ENCODE measurements at places on chromosomes 12 and 14.

DNA sequence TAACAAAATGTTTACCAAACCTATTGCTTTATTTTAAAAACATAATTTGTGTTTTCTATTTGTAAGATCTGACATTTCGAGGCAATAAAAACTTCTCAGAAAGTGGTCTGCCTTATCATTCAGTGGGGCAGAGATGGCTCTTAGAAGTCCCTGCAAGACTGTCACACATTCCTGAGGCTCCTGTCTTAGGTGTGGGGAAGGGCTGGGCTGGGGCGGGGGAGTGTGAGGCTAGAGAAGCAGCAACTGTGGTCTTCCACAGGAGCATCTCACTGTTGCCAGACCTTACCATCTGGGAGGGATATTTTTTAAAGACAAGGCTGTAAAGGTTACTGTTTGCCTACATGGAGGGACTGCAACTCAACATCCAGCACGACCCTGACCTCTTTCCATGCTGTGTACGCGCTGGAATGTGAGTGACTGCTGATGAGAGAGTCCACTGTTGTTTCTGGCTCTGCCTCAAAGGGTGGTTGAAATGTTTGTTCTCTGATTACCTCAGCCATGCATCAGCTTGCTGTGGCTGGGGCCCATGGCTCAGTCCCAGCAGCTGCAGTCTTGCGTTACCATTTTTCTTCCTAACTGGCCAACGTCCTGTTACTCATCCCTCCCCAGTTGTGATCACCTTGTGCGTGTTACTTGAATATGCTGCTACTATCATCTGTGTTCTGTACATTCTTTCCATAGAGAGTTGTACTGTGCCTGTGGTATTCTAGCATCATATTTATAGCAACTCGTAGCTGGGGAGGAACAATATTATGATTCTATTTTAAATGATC, 12.4 kb downstream of the ERG28 start:
- H3K4me1 ChIP-seq: no peaks in the 10 kb centered on the region
- no peak for DNase-seq
- no peaks in the 10 kb centered on the region for H3K27me3 ChIP-seq
- peaks cover 29% of the 10 kb centered on the region for H3K36me3 ChIP-seq
- peak overlapping the region; percentile 42 for H3K27ac ChIP-seq

DNA sequence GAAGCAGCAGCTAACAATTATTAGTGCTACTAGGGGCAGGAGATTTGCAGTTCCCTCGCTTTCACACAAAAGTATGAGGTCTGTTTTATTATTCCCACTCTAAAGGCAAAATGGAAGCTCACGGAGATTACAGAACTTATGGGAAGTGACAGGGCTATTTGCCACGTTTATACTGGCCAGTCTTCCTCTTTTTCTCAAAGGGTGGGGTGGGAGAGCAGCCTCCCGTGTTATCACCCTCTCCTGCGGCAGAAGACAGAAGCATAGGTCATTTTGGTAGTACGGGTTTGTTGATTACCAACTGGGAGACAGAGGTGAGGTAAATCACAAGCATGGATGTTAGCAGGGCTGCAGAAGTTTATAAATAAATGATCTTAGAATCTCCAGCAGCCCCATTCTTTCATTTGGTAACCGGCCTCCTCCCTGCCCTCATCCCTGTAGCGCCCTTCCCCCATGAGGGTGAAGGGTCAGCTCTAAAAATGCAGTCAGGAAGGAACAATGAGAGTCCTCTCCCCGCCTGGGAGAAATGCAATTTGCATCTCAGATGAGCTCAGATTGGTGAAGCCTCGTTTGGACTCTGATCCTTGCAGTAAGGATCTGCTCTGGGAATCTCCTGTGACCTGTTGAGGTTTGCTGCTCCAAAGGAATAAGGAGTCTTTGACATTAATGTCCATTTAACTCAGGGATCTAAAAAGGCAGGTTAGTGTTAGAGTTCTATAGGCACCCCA, 44.7 kb upstream of the SINHCAF start:
- H3K27ac ChIP-seq: peak overlapping the region; percentile 62
- peak; percentile 12 for DNase-seq
- no peaks in the 10 kb centered on the region for H3K36me3 ChIP-seq

GRCh38 chr12:22340143-22340542, 5.6 kb upstream of the ST8SIA1 start:
- H3K36me3 ChIP-seq: no peaks in the 10 kb centered on the region
- H3K4me3 ChIP-seq: no peak overlapping the region
- H3K4me1 ChIP-seq: no peaks in the 10 kb centered on the region
- H3K27ac ChIP-seq: no peak overlapping the region
- no peaks in the 10 kb centered on the region for H3K27me3 ChIP-seq
- DNase-seq: no peak

- peaks cover 19% of the 10 kb centered on the region for H3K4me1 ChIP-seq
- no peak for DNase-seq
- no peaks in the 10 kb centered on the region for H3K36me3 ChIP-seq
- no peak overlapping the region for H3K4me3 ChIP-seq
- H3K27me3 ChIP-seq: no peaks in the 10 kb centered on the region
- no peak overlapping the region for H3K27ac ChIP-seq
Measured at GRCh38 chr14:31967669-31967975, 109.5 kb upstream of the ARHGAP5 start.

GRCh38 chr14:96184737-96185136, 19.9 kb upstream of the BDKRB2 start:
- no peak for DNase-seq
- H3K27ac ChIP-seq: no peak overlapping the region
- H3K36me3 ChIP-seq: no peaks in the 10 kb centered on the region

- no peak overlapping the region for H3K27ac ChIP-seq
- H3K4me1 ChIP-seq: no peaks in the 10 kb centered on the region
- H3K4me3 ChIP-seq: no peak overlapping the region
- H3K36me3 ChIP-seq: no peaks in the 10 kb centered on the region
Measured at GRCh38 chr14:57736391-57736790, 129.5 kb downstream of the SLC35F4 start.

- H3K4me1 ChIP-seq: no peaks in the 10 kb centered on the region
- no peaks in the 10 kb centered on the region for H3K36me3 ChIP-seq
- H3K4me3 ChIP-seq: no peak overlapping the region
- H3K27me3 ChIP-seq: no peaks in the 10 kb centered on the region
- no peak overlapping the region for H3K27ac ChIP-seq
Measured at GRCh38 chr12:95970905-95971304, 25.2 kb downstream of the HAL start.

DNA sequence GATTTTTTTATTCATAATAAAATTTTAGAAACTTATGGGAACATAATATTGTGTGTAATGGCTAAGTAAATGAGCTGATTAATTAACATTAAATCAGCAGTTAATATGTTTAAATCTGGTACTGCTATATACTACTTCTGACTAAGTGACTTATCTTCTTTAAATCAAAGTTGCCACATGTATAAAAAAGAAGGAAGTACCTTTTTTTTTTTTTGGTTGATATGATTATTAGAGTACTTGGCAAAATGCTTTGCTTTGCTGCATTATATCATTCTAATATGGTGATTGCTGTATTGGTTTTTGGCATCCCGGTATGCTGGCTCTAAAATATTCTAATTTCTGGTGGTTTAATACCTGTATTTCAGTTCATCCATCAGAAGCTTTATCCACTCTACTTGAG, 319.1 kb upstream of the RGS6 start:
- no peak overlapping the region for H3K27ac ChIP-seq
- DNase-seq: no peak
- no peak overlapping the region for H3K4me3 ChIP-seq
